Activated CD8-positive, alpha-beta memory T cell treated with anti-CD3 and anti-CD28 coated beads, Interleukin-2, amount 50 U/mL, for 4 hours (primary cell): ENCODE measurements at places on chromosomes 12 and 14.

- no peak for DNase-seq
These were observed 11.3 kb downstream of the COA8 start for GRCh38 chr14:103574104-103574503.

DNA sequence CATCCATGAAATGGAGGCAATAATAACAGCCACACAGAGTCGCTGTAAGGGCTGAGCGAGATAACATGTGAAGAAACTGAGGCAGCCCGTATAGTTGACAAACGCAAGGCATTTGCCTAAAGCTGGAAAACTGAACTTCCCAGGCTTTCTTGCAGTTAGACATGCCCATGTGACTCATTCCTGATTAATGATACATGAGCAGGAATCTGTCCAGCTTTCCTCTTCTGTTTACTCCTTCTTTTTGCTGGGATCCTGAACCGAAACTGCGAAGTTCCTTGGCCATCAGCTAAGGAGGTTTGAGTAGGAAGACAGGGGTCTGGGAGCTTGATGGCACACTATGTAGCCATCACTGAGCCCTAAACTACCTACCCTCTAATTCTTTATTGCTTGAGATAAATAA, 52.2 kb downstream of the ST8SIA1 start:
- no peak for DNase-seq

- peak; percentile 63 for DNase-seq
These were observed 81.6 kb downstream of the ITPK1 start for GRCh38 chr14:93033983-93034670.

- DNase-seq = no peak
These were observed 729.7 kb upstream of the TBX3 start for GRCh38 chr12:115413626-115414025.

GRCh38 chr14:96538990-96539317, 36.8 kb downstream of the PAPOLA start:
- DNase-seq = no peak

DNA sequence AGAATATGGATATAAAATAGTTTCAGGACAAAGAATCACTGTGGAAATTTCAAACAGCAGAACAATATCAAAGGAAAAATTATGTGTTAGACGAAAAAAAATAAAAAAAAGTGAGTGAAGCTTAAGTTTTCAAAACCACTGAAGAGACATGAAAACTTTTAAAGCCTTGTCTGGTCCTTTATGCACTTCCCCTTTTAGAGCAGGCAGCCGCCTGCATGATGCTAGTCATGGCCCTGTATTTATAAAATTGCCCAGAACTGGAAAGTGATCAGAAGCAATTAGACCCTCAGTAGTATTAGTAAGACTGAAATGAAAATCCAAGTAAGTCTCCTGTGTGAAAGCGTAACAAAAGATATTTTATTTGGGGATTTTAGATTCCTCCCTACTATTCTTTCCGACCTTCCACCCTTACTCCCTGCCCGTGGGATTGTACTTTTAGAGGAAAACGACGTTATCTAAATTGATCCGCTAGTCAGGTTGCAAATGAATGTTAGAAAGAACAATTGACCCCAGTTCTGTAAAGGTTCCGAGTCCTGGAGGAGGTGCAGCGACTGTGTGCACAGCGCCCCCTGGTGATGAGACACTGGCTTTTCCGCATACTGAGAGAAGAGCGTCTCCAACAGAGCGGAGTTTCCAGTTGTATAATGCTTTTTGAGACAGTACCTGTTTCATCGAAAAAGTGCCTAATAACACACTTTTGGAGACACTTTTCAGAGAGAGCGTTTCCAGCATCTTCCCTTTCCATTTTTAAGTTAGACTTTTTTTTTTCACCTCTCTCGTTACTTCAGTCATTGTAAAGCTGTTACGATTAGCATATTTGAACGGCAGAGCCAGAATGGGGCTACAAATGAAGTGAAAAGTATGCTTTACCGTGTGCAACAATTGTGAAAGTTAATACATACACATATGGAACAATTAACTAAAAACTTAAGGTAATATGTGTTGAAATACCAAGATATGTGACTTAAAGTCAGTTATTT, 12.4 kb downstream of the MGST1 start:
- no peak for DNase-seq

DNA sequence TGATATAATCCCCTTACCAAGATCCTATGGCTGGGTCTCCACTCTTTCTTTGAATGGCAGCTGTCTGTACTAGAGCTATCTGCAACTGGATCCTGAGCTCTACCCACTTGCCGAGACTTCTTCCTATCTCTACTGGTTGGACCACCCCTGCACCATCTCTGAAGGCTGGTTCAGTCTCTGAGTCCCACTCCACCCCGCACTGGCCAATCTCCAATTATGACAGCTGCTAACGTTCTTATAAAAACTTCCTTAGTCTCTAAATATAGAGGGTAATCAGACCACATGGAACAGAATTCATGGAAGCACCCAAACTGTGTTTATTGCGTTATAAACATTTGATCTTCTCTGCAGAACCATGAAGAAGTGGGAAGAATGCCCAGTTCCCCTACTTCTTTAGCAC, 186.6 kb upstream of the EEA1 start:
- no peak for DNase-seq

DNA sequence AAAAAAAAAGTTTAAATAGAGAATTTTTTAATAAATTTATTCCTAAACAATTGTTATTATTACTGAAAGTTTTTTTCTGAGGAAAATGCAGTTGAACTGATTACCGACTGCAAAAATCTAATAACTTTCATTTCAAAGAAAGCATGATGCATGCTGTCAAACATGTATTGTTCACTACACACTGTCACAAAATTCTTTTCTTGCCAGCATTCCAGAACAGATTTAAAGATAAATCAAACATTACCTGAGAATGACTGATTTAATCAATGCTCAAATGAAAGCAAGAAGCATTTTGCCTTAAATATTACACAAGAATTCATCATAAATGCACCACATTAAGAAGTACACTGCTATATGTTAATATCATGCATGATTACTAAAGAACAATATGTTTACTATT, 588.3 kb downstream of the SLC16A7 start:
- no peak for DNase-seq

DNA sequence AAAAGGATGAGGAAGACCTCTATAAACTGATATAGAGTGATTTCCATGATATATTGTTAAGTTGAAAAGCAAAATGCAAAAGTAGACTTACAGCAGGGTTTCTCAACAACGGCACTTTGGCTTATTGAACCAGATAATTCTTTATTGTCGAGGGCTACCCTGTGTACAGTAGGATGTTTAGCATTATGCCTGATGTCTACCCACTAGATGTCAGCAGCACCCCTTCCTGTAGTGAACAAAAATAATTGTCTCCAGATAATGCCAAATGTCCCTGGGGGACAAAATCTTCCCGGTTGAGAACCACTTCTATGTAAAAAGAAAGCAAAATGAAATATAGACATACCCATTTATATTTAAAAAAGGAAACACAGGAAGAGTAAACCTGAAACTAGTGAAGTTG, 32.4 kb downstream of the ABCD2 start:
- DNase-seq = peak; percentile 19
